Stimulated activated CD4-positive, alpha-beta T cell treated with anti-CD3 and anti-CD28 coated beads, TNF-alpha, amount 100 ng/mL, for 48 hours (primary cell): ENCODE measurements at places on chromosomes 4 and X.

DNA sequence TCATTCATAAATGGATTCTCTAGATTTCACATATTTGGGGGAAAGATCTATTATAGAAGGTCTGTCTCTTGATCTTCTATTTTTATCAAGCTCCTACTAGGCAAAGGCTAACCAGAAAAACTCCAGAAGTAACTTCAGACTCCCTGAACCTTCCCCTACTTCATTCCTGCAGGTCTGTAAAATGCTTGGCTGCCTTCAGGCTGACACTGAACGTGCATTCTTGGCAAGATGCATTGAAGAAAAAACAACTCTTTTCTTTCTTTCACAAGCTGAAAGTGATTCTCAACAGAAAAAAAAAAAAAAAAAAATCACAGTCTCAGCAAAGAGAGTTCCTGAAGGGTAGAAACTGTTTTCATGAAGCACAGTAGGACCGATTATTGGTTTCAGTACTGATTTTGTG lies 12.7 kb downstream of the OPHN1 start:
- DNase-seq = no peak

GRCh38 chr4:124152132-124152531 lies 560.4 kb downstream of the ANKRD50 start:
- DNase-seq = no peak

GRCh38 chr4:87865960-87866598 lies 33.3 kb downstream of the MEPE start:
- DNase-seq = no peak

DNA sequence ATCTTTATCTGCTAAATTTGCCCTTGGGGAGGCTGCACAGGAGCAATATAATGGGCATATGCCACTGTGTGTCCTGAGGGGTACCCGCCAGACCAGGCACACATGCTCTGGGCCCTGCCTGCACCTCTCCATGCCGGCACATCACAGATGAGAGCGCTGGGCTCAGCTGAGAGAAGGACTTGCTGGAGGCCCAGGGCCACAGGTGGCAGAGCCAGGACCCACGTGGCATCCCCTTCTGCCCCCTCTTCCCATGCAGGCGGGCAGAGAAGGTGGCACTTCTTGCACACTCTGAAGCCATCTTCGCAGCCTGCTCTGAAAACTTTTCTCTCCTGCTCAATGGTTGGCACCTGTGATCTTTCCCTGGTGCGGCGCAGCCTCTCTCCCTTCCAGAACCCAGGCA lies 20.1 kb downstream of the CPZ start:
- DNase-seq = no peak

GRCh38 chr4:126405369-126405982 lies 1090.7 kb downstream of the FAT4 start:
- no peak for DNase-seq

DNA sequence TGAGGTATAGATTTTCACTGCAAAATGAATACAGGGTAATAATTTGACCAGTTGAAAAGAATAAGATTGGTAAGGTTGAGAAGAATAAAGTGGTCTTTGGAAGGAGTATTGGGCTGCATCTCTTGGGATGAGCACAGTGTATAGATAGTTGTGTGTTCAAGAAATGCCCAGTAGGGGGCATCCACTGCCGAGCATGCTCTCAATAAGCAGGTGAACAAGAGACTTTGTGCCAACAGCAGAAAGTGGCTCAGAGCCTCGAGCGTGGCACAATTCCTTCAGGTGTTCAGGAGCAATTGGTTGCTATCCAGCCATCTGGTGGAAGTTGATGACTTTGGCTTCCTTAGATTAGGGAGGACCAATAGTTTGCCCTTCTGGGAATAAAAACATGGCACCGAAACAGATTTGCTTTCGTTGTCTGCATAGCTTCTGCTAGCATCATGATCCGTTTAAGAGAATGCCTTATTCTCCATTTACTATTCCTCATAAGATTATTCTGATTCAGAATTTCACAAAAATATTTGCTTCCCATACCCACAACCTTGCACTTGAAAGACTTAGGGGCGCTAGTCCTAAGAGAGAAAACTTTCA lies 258.1 kb upstream of the NEIL3 start:
- DNase-seq = no peak

DNA sequence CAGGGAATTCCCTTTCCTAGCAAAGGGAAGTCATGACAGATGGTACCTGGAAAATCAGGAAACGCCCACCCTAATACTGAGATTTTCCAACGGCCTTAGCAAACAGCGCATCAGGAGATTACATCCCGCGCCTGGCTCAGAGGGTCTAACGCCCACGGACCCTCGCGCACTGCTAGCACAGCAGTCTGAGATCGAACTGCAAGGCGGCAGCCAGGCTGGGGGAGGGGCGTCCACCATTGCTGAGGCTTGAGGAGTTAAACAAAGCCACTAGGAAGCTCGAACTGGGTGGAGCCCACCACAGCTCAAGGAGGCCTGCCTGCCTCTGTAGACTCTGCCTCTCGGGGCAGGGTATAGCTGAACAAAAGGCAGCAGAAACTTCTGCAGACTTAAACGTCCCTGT lies 507.7 kb downstream of the ZIC3 start:
- DNase-seq = no peak

GRCh38 chr4:169341490-169341889 lies 70.7 kb upstream of the SH3RF1 start:
- no peak for DNase-seq

DNA sequence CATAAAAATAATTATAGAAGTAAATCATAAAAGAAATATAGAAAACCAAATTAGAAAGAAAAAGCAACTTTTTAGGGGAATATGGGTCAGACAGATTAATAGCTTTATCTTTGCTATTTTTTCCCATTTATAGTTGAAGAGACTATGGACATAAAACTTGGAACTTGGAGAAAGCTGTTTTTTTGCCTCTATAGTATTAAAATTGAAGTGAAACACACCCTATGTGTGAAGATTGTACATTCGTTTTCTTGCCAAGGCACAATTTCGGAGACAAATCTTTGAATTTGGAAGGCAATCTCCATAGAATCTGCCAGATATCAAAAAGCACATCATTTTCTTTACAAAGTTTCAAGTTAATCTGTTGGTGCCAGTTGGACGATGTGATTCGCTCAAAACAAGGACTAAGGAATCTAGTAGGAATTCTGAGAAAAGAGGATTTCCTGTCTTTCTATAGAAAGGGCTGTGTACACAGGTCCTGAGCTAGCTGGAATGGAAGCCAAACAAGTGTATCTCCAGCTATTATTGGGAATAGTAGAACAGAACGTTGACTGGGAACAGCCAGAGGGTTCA lies 156.3 kb downstream of the SLC7A11 start:
- DNase-seq = no peak

DNA sequence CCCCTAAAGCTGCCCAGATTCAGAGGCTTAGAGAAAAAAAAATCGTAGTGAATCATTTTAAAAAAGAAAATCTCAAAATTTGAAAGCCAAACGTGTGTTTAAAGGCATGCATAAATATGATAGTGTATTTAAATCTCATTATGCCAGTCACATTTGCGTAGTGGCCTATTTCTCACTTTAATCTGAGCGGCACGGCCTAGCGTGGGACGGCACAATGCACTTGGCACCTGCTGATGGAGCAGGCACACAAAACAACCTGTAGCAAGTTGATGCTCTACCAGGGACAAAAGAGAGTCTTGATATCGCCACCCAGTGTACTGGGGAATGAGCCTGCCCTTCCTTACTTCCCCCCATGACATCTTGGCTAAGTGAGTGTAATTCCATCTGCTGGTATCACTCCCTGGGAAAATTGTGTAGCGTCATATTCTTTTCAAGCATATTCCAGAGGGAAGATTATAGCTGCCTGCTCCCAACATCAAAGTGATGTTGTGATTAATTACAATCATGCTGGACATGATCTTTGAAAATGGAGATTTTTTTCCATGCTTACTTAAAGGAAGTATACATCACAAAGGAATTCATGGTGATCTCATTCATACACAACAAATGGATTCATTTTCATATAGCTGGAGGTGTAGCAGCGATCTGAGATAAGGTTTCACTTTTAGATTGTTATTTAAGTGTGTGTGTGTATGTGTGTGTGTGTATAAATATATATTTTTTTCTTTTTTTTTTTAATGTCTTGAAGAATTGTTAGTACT lies 138.8 kb downstream of the DCTD start:
- DNase-seq = no peak

DNA sequence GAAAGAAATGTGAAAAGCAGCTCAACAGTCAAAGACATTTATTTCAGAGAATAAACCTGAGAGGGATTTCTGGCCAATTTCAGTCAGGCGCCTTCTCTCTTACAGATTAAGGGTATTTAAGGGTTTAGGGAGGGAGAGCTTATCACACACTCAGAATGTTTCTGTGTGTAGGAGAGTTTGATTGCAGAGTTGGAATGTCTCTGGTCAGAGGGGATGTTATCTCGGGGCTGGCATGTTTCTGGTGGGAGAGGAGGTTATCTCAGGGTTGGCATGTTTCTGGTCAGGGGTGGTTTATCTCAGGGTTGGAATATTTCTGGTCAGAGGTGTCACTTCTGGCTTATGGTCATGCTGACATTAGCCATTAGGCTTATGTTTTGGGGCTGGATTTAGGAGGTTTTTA lies 1920.5 kb upstream of the PCDH7 start:
- DNase-seq = no peak

DNA sequence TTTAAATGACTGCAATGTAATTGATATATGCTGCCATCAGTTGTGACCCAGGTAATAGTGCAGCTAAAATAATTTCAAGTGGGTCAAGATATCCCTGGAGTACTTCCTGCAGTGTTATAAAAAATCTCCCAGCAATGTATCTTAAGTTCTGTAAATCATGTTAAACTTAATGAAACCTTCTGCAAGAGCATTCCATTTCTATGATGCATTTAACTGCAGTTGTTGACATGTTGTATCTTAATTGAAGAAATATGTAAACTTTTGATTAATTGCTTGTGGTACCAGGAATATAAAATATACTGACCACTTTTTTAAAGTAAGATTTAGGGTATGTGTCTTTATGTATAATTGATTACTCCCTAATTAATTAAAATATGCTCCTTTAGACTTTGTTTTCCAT lies 213.6 kb downstream of the AFF2 start:
- DNase-seq = no peak

GRCh38 chr4:39502019-39502663 lies 25.1 kb downstream of the UGDH start:
- no peak for DNase-seq

DNA sequence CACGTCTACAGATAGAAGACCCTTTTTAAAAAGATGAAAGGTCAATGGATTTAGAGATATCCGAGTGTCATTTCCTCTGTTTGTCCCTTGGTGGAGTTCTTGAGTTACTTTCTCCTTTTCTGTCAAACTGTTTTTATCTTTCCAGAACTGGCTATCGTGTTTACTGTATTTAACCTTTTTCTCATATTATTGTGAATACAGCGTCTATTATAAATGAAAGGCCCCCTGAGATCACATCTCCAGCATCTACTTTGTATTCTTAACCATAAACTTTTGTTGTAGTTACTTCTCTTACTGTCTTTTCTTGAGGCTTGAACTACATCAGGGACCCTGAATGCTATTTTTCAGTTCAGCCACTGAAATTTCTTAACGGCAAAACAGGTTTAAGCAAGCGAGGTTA lies 4.0 kb upstream of the PCDH7 start:
- no peak for DNase-seq

DNA sequence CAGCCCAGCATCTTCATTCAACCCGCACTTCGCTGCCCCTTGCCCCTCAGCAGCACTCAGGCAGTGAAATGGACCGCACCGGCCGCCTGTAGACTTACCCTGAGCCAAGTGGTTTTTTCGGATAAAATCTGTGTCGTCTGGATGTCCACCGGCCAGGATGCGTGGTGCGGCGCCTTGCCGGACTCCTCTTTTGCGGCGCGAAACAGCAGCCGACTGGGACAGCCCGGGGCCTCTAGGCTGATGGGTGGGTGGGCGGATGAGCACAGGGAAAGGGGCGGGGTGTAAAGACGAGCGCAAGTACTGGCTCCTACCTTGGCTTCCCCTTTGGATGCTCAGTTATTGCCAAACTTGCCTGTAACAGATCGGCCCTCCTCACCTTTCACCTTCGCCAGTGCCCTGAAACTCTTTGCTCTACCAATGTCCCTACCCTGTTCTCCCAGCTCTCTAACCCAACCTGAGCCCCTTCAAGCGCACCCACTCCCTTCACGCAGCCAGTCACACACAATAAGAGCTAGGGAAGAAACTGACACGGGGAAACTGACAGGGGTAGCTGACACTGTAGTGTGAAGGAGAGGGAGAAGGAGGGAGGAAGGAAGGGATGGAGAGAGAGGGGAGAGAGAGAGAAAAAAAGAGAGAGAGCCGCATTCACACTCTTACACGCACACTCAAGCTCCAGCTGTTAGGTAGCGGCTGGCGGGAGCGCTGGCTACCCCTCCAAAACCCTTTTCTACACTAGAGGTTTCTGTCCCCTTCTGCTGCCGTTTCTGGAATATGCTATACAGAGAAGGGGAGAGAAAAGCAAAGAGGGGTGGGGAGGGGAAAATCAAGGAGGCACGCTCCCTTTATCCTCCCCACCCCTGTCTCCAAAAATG lies 559 bp downstream of the TRPC5 start:
- no peak for DNase-seq

GRCh38 chrX:73977542-73978169 lies 326.3 kb upstream of the ZCCHC13 start:
- DNase-seq = no peak

DNA sequence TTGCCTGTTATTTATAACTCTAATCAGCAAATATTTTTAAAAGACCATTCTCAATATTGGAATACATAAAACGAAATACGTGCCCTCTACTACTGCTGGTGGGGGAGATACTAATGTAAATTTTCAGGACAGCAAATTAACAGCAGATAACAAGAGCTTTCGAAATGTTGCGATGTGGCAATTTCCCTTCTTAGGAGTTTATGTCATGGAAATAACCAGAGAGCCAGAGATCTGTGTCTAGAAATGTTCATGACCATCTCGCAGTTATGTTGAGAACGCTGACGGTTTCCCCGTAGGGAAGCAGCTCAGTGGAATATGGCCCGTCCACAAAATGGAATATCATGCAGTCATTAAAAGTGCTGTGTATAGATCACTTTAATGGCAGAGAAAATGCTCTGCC lies 238.4 kb upstream of the PSAPL1 start:
- DNase-seq = no peak

GRCh38 chrX:109487640-109488039 lies 5.8 kb upstream of the GUCY2F start:
- DNase-seq = no peak

DNA sequence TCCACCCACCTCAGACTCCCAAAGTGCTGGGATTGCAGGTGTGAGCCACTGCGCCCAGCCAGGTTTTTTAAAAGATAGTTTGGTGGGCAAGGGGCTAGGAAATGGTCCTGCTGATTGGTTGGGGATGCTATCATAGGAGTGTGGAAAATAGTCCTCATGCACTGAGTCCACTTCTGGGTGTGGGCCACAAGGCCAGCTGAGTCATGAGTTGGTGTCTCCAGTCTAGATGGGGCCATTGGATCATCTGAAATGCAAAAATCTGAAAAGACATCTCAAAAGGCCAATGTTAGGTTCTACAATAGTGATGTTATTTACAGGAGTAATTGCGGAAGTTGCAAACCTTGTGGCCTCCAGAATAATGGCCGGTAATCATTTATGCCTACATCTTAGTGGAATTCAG lies 221.1 kb downstream of the ZNF674 start:
- DNase-seq = no peak

- DNase-seq = no peak
These were observed 618.1 kb upstream of the GRIA3 start for GRCh38 chrX:122565952-122566351.
